ENCODE measurements at places on chromosomes 5 and 9. TPM values are rescaled to one million over a fixed set of nuclear protein-coding genes. Genes with fewer than 3 reads are reported as not detected.

The ROPN1L gene
- 0.43 TPM for total RNA-seq

The IL5 gene
- total RNA-seq = not detected

The SAP30L gene
- total RNA-seq = 37.7 TPM

The COL27A1 gene
- 162 TPM for total RNA-seq

The PCDHGB1 gene
- total RNA-seq = 2.3 TPM

The MAMDC2 gene
- 0.60 TPM for total RNA-seq

The PDE6A gene
- total RNA-seq = not detected

The PLPPR1 gene
- total RNA-seq = 12.2 TPM

The GAS1 gene
- 4.0 TPM for total RNA-seq

The ZBTB6 gene
- total RNA-seq = 9.0 TPM

The SNX30 gene
- total RNA-seq = 12.9 TPM

The NOL6 gene
- 29.6 TPM for total RNA-seq

The ARL14EPL gene
- not detected for total RNA-seq

The BOD1 gene
- 100.0 TPM for total RNA-seq

The PCDHGB4 gene
- 16.1 TPM for total RNA-seq

The C1QTNF2 gene
- total RNA-seq = 0.11 TPM

The FGD3 gene
- 12.0 TPM for total RNA-seq

The PRR7 gene
- 11.7 TPM for total RNA-seq

The GARIN3 gene
- total RNA-seq = not detected

The CDX1 gene
- 0.31 TPM for total RNA-seq

The SEMA5A gene
- total RNA-seq = 4.3 TPM

The SURF6 gene
- total RNA-seq = 21.3 TPM

The PRR16 gene
- not detected for total RNA-seq

The BTNL3 gene
- total RNA-seq = not detected
